Endothelial cell (in vitro differentiated cells): ENCODE measurements at places on chromosomes 2 and 18.

DNA sequence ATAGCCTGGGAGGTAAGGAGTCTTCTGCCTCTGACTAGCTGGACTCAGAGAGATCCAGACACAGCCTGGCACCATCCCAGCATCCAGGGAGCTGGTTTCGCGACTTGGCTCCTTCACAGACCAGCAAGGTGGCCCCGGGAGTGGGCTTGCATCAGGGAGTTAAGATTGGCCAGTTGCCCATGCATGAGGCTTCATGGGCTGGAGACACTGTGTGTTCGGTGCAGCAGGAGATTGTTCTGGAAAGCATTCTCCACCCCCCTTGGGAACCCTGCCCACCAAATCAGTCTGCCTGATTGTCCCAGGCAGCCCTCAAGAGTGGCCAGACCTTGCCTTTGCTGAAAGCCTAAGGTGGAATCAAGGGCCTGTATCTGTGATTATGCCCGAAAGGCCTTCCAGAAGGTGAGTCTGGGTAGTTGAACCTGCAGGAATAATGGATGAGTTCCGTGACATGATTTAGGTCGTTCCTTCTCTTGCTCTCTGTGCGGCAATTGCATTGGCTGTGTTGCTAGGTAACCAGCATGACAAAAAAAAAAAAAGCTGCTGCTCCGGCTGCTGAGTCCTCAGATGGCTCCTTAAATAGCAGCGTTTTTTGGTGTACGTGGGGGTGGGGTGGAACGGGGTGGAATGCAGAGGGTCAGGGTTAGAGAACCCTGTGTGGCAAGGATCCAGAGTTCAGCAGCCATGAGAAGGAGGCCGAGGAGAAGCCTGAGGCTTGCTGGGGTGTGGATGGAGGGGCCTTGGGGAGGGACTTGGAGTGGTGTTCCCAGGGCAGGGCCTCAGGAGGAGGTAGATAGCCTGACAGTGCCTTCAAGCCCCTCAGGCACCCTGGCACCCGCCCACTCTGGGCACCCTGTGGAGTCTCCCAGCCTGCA lies 93.0 kb upstream of the MCFD2 start:
- no peak overlapping the region for H3K4me3 ChIP-seq
- DNase-seq = no peak
- no peaks in the 10 kb centered on the region for H3K4me1 ChIP-seq
- peaks cover 21% of the 10 kb centered on the region for H3K36me3 ChIP-seq

DNA sequence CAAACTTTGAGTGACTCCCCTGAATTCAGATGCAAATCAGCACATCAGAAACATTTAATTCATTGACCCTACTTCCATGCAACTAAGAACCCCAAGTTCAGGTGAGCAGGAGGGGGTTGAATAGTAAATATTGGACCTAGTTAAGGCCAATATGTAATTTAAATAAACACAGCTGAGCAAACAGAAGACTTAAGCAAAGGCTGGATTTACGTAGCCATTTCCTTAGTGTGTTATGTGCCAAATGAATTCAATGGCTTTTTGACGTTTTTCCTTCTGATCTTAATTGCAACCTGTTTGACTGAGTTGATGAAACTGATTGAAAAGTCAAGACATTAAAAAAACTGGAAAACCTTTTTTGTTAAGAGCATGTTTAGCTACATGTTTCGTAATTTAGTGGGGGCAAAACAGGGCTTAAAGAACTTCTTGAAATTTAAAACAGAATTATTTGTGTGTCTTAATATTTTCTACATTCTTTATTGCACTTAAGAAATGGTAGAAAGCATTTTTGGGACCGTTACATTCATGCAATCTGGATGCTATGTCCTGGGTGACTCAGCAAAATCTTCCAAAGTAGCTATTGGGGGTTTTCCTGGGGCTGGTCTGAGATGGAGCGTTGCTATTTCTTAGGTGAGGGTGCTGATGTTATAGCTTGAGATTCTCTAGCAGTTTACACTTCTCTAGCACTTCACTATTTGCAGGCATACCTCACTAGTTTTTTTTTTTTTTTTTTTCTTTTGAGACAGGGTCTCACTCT lies 25.5 kb upstream of the KCNE4 start:
- no peak overlapping the region for H3K27ac ChIP-seq
- H3K4me3 ChIP-seq = no peak overlapping the region
- H3K36me3 ChIP-seq = no peaks in the 10 kb centered on the region

- no peak overlapping the region for H3K27ac ChIP-seq
- H3K36me3 ChIP-seq = no peaks in the 10 kb centered on the region
- no peak for DNase-seq
- H3K4me1 ChIP-seq = peaks cover 3% of the 10 kb centered on the region
- no peaks in the 10 kb centered on the region for H3K27me3 ChIP-seq
Observed at GRCh38 chr2:181120625-181121024, 140.2 kb downstream of the UBE2E3 start.

- H3K4me1 ChIP-seq = peaks cover 56% of the 10 kb centered on the region
- peaks cover 7% of the 10 kb centered on the region for H3K27me3 ChIP-seq
- H3K36me3 ChIP-seq = no peaks in the 10 kb centered on the region
- no peak overlapping the region for H3K4me3 ChIP-seq
Observed at GRCh38 chr2:8495189-8495989, 186.5 kb upstream of the ID2 start.

GRCh38 chr2:41923156-41923786 lies 124.5 kb upstream of the PKDCC start:
- H3K27ac ChIP-seq = no peak overlapping the region
- no peak for DNase-seq
- peaks cover 8% of the 10 kb centered on the region for H3K4me1 ChIP-seq
- peaks cover 6% of the 10 kb centered on the region for H3K27me3 ChIP-seq
